NCI-H446 treated with DMSO at 0.1 percent for 48 hours (cell line): ENCODE measurements at places on chromosomes 6 and 20.

DNA sequence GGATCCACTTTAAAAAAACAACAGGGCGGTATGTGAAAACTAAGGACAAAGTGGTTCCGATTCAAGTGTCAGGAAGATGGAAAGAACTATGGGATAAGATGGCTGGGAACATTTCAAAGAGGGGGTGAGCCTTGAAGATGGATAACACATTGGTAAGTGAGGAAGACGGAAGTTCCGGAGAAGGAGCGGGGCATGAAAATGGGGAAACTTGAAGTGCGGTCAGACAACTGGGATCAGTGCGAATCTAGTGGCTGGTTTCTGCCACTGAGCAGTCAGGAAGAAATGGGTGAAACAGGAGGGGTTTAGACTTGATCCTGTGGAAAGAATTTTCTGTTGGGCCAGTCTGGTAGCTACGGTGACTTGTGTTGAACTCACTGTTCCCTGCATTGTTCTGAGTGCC is 1.2 kb downstream of the NAA20 start:
- no peak for DNase-seq

- no peak for DNase-seq
These were observed 17.5 kb upstream of the MRAP2 start for GRCh38 chr6:84016029-84016428.

DNA sequence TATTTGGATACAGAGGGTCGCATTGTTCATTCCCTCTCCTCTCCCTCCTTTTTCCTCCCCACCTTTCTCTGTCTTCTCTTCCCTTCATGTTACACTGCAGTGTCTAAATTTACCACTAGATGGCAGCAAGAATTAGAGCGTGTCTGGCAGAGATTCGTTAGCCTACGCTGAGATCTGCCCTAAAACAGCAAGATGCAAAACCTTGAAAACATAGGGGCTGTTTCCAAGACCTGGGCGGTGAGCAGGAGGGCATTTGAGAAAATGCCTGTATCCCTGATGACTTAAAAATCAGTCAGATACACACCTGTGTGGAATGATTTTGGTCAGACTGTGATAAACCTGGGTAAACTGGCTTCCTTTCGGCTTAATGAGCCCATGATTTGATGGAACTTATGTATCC is 101.5 kb upstream of the ISM1 start:
- no peak for DNase-seq

GRCh38 chr20:11248011-11248409 is 574.2 kb upstream of the JAG1 start:
- no peak for DNase-seq

DNA sequence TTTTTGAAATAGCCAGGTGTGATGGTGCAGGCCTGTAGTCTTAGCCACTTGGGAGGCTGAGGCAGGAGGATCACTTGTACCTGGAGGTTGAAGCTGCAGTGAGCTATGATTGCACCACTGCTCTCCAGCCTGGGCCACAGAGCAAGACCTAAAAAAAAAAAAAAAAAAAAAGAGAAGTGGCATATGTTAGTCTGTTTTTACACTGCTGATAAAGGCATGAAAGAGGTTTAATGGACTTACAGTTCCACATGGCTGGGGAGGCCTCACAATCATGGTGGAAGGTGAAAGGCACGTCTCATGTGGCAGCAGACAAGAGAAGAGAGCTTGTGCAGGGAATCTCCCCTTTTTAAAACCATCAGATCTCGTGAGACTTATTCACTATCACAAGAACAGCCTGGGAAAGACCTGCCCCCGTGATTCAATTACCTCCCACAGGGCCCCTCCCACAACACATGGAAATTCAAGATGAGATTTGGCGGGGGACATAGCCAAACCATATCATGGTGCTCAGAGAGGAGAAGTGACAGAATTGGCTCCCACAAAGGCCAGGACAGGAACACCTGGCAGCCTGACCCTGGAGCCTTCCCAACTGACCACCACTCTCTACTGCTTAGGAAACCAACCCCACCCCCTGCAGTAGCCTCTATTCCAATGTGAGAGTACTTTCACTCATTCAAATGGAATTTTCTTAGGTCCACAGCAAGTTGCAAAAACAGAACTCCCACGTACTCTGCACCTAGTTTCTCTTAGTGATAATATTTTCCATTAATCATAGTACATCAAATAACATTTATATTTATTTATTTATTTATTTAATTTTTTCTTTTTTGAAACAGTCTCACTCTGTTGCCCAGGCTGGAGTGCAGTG is 29.8 kb downstream of the ARHGAP40 start:
- no peak for DNase-seq
